ENCODE measurements at places on chromosomes 2 and 18. TPM values are rescaled to one million over a fixed set of nuclear protein-coding genes. Genes with fewer than 3 reads are reported as not detected.

- DNase-seq: no peak
These were observed 229.7 kb downstream of the EIPR1 start for GRCh38 chr2:3147651-3148530.

The ANTXR1 gene
- 7.3 TPM for polyA plus RNA-seq

GRCh38 chr18:45538444-45538843 lies 76.8 kb upstream of the SLC14A2 start:
- no peak for DNase-seq

The CD28 gene
- 27.2 TPM for polyA plus RNA-seq

DNA sequence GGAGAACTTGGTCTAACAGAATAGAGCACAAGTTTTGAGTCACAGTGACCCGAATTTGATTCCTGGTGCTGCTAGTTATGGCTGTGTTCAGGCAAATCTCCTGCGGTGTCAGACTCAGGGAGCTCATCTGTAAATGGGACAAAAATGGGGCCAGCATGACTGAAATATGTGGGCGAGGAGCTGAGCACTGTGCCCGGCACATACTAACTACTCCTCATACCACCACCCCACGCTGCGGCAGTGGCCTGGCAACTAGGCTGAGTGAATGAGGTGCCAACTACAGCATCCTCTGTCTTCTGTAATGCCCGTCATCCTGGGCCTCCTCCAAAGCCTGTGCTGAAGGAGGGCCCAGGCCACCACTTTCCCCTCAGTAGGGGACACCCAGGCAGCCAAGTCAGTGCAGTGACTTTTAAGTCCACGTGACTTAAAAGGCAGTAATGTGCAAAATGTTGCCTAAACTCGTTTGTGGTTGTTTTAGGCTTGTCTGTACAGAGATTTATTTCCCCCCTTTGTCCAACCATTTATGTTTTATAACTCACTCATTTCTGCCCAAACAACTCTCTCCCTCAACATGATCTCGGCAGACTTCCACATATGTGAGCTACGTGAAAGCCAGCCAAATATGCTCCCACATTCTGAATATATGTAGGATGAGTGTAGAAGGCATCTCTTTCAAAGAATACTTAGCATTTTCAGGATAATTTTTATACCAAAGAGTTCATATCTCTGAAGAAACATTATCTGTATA lies 773.7 kb downstream of the TSN start:
- DNase-seq: no peak

DNA sequence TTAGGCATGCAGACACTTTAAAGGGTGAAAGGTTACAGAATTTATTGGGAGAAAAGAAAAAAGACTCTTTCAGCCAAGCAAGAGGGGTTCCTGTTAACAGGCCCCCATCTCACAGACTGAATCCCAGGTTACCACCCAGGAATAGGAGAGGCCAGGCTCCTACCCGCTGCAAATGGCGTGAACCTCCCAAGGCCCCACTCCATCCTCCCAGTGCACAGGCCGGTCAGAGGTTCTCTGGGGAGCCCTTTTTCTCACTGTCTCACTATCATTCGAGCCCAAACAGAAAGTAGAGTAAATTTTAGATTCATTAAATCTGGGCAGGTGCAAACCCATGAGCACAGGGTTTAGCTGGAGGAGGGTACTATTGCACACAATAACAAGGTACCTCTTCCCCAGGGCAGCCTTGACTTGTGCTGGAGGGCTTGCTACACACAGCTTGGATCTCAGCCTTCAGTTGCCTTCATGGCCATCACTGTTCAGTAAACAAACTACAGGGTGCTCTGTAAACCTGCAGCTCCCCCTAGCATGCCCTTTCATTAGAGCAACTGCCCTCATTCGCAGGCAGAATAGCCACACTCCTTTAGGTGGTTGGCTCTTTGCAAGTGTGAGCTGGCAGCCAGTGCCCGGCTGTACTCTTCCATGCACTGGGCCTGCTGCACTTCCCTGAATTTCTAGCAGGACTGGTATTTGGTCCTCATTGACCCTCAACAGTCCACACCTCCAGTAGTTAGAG lies 7.3 kb upstream of the PLEK start:
- no peak for DNase-seq

The ANKRD62 gene
- not detected for polyA plus RNA-seq

- DNase-seq: peak; percentile 10
These were observed 571.5 kb downstream of the SLC4A3 start for GRCh38 chr2:220198896-220199295.

The EPHA4 gene
- 7.8 TPM for polyA plus RNA-seq

- DNase-seq: no peak
These were observed 17.2 kb upstream of the HK2 start for GRCh38 chr2:74816540-74817303.

The CRACDL gene
- polyA plus RNA-seq: 3.6 TPM
